HT-29 (cell line): ENCODE measurements at places on chromosomes 3 and 15. TPM values are rescaled to one million over a fixed set of nuclear protein-coding genes. Genes with fewer than 3 reads are reported as not detected.

DNA sequence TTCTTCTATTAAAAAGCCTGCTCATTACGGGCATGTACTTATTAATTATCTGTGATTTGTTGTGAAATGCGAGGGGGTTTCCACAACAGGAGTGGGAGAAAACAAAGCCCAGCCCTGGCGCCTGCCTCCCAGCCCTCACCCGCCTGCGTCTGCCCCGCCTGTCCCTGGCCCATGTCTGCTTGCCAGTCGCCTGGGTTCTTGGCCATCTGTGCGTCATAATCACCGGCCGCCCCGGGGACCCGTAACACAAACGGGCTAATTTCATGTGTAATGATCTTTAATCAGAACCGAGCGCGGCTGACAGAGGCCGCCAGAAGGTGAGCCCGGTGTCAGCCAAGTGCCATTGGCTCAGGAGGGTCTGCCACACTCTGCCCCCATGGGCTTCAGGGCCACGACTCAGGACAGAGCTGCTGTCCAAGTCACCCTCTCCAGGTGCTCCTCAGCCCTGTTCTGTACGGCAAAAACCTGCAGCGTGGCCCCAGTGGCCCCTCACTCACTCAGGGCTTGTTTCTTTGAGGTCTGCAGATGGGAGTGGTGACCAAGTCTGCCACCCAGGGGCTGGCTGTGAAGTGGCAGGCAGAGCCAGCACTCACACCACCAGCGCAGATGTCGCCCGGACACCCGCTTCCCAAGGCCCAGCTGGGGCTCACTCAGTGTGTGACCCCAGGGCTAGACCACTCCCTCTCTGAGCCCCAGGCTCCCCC, 28.8 kb upstream of the TMEM115 start:
- no peak for DNase-seq

- no peak for DNase-seq
Measured at GRCh38 chr3:2923390-2923789, 186.8 kb downstream of the IL5RA start.

The LSAMP gene
- not detected in 2 replicates for total RNA-seq

- no peak for DNase-seq
Measured at GRCh38 chr3:127799476-127800222, 22.7 kb downstream of the MGLL start.

DNA sequence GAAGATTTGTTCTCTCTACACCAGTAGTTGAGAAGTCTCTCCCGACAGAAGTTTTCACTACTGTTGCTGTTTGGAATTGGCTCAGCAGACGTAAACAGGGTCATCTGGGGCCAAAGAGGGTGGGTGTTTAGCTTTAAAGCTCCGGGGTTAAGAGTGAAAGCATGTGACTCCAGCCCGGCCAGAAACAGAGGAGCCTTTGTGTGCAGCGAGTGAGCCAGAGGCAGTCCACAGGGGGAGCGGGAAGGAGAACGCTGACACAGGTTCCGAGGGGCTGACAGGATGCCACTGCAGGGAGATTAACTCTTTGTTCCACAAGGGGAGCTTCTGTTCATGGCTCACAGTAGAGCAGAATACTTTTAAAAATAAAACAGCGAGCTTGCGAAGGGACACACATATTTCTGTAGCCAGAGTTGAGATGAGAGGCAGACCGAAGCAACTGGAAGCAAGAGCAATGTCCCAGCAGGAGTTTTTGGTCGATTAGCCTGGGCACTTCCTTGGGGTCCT, 26.9 kb downstream of the BMF start:
- peak; percentile 94 for DNase-seq

DNA sequence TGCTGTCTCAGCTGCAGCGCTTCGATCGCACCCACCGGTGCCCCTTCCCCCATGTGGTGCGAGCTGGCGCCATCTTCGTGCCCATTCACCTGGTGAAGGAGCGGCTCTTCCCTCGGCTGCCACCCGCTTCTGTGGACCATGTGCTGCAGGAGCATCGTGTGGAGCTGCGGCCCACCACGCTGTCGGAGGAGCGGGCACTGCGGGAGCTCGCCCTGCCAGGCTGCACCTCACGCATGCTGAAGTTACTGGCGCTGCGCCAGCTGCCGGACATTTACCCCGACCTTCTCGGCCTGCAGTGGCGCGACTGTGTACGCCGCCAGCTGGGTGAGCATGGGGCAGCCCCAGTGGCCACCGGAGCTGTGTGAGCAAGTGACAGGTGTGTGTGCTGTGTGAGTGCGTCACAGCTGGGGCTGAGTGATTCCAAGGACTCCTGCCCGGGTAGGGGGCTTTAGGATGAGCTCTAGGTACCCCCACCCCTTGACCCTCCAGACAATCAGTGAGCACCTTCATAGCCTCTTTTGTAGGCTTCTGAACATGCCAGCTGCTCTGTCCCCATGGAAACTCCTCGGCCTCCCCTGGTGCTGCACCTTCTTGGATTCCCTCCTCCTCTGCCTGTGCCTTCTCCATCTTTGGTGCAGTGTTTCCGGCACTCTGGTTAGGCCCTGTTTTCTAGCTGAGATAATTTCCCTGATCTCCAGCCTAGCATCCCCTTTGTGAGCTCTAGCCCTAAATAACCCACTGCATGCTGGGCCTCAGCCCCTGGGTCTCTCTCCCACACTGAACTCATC, 7.0 kb downstream of the C15orf39 start:
- DNase-seq: no peak

- no peak for DNase-seq
Measured at GRCh38 chr15:84821501-84822021, 4.4 kb downstream of the ALPK3 start.

GRCh38 chr15:68234060-68234459, 4.5 kb upstream of the CLN6 start:
- no peak for DNase-seq

The CAMK2N2 gene
- 0.13 TPM in 1 of 2 replicates, not detected in the other for total RNA-seq

The SCAANT1 gene
- total RNA-seq: not detected in 2 replicates

The CLDN11 gene
- 0.56 and 0.63 TPM in 2 replicates for total RNA-seq

DNA sequence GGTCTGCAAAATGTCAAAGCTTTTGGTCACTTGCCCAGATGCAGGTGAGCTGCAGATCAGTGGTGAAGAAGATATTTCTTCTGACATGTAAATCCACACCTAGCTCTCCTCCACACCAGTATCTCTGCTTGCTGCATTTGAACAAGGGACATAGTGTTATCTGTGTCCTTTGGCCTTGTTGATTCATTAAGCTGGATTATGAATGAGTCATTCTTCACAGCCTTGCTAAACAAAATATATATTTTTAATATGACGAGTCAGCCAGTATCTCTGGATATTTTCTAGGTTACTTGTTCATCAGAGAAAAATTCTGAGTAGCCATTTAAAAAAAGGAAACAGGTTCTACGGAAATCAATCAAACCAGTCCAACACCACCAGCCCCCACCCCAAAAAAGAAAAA, 190.6 kb upstream of the ADAMTS9 start:
- no peak for DNase-seq

The PRR20G gene
- not detected in 2 replicates for total RNA-seq

The TMEM207 gene
- not detected in 2 replicates for total RNA-seq

DNA sequence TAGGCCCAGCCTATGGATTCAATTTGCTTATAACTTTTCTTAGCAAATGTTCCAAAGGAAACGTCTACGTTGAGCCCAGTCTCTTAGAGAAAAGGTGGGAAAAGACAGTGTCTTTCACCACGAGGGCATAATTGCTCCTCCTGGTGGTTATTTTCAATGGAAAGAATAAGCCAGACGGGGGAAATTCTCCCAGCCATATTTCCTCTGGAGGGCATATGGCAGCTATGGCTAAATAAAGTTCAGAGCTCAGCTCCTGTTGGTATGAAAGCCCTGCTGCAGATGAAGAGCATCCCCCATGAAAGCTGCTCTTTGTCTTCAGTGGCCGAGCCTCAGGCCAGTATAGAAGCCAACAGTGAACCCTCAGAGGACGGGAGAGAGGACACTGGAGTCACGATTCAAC, 297.9 kb downstream of the RYR3 start:
- peak; percentile 49 for DNase-seq

- DNase-seq: no peak
Measured at GRCh38 chr3:117184574-117184973, 475.0 kb downstream of the TUSC7 start.

DNA sequence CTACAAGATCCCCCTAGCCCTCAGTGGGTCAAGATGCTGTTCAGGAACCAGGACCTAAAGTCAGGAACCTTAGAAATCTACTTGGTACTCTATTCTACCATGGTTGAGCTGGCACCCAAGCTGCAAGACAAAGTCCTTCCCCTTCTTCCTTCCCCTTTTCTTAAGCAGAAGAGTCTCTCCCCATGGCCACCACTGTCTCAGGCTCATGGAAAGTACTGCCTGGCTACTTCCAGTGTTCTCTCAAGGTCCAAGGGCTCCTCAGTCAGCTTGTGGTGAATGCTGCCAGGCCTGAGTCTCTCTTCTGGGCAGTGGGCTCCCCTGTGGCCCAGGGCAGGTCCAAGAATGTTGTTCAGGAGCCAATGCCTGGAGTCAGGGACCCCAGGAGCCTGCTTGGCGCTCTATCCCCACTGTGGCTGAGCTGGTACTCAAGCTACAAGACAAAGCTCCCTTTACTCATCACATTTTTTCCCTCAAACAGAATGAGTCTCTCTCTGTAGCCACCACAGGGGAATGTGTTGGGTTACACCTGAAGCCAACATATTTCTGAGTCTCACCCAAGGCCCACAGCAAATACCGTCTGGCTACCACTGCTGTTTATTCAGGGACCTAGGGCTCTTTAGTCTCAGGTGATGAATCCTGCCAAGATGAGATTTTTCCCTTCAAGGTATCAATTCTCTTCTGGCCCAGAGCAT, 18.1 kb upstream of the SLC27A2 start:
- no peak for DNase-seq

DNA sequence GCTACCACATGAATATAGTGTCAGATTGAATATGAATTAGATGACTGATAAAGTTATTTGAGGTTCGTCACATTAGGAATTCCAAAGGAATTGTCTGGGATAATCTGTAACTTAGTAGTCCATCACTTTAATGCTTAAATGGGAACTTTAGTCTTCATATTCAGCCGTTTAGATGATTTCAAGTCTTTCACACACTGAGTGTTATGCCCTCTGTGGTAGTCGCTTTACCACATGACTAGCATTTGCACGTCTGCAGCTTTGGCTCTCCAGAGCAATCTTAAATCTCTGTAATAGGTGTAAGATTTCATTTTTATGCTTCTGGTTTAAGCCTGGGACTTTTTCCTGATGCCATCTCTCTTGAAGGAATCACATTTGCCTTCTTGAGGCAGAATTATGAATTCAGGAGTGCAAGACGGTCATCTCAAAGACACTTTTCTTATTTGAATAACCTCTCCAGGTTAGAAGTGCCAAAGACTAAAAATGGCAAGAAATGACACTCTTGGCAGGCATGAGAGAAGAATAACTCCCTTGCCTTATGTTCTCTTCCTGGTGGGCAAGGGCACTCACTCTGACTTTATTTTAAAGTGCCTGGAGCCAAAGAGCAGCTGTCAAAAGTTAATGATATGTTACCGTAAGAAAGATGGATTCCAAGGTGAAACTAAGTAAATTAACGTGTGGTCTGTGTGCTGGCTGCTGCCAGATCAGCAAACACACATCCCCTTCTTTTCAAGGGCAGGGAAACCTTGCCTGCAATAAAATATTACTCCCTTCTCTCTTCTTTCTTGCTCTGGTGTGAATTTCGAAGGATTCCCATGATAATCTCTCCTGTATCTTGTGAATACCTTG, 153.3 kb downstream of the B3GALNT1 start:
- no peak for DNase-seq

The FAM98B gene
- 4.3 and 12.3 TPM in 2 replicates for total RNA-seq

The AMIGO3 gene
- 2.0 and 2.7 TPM in 2 replicates for total RNA-seq

DNA sequence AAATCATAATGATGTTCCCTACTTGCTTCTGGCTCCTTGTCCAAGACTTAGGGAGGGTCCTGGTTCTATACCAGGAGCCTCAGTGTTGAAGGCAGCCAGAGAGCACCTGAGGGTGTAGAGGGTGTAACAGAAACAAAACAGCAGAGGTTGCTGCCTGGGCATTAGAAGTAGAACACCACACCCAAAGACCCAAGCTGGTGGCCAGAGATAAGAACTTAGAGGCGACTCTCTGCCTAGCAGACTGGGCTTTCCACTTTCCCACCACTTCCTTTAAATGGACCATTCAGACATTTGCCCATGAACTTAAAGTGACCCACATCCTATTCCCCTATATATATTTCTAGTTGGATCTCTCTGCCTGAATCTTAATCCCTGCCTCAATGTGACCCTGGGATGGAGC, 189.8 kb downstream of the KLF13 start:
- DNase-seq: no peak

The C15orf62 gene
- 8.4 and 12.0 TPM in 2 replicates for total RNA-seq

DNA sequence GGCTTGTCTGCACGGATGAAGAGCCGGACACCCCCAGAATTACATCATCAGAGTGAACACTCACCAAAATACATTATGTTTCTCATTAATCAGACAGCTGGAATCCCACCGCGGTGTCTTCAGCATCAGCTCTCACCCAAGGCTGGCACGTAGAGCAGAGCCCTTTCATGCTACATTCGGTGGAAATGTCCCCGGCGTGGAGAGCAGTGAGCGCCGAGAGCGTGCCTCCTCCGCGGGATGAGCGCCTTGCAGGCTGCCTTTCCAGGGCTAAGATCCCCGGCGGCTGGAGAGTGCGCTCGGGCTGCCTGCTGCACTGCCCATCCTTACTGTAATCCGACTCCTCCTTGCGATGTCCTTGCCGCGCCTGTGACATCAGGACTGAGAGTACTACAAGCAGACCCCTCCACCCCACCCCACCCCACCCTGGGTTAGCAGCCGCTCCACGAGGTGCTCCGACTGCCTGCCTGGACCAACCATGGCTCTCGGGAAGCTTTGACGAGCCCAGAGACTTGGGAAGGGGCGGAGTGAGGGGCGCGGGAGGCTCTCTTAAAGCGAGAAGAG, at the start of gene ZNF385D:
TSS of gene ZNF385D (minus strand) at position 380 of the 561 bp plus-strand sequence. CDS start at position 86, 294 bp downstream.
- DNase-seq: no peak

DNA sequence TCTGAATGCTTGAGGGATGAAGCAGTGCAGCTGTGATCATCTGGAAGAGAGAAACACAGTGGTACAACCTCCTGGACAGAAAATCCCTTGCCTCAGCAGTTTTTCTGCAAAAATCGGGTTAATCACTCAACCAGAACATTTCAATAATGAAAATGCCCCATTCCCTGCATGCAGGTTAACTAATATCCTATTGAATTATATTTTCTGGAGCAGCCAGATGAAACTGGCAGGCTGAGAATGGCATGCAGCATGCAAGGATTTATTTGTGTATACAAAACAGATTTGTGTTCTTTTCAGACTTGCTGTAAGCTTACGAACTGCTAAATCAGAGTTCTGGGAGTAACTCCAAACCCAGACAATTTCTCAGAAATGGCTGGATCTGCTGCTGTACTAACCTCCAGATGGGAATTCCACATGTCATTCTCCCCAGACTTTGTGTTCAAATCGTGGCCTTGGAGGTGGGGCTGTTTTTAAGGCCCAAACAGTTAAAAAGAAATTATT, 39.1 kb downstream of the SLC9A9 start:
- no peak for DNase-seq
